Fibroblast of lung (primary cell): ENCODE measurements at places on chromosomes 3 and 15.

DNA sequence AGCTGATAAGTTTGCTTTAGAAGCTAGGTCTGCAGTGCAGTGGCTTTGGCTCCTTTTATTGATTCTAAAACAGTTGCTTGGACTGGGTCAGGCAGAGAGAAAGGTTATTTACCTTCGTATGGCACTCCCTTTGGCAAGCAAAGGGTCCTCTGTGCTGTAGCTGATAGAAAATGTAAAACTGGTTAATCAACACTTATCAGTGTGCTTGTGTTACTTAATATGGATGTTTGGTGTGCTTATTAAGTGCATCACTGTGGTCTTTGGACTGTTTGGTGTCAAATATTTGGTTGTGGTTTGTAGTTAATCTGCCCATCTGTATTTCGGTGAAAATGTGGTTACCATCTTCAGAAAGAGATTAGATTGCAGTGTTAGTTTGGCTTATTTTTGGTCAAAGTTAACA is 16.0 kb downstream of the UBE2E2 start:
- DNase-seq: peak; percentile 59

- DNase-seq: no peak
These were observed 567.7 kb downstream of the NAALADL2 start for GRCh38 chr3:175426805-175427204.

DNA sequence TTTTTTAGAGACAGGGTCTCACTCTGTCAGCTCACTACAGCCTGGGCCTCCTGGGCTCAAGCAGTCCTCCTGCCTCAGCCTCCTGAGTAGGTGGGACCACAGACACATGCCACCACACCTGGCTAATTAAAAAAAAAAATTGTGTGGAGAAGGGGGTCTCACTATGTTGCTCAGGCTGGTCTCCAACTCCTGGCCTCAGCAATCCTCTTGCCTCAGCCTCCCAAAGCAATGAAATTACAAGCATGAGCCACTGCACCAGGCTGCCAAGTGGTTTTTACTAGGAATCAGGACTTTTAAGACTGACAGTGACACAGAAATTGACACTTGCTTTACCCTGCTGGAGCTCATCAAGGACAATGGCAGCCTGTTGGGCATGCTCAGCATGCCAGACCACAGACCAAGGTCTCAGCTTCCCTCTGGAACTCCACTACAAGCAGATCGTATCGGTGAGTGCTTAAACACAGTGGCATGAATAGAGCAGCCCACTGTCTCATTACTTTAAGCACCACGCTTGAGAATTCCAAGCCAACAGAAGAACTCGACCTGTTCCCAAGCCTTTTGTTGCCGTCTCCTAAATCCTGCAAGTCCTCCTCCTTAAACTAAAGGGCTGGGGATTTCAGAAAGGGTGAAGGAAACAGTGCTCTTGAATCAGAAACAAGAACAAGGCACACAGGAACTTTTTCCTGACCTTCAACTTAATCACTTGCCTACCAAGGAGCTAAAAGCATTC is 41.4 kb downstream of the EOMES start:
- DNase-seq: peak; percentile 35

- DNase-seq: no peak
These were observed 591 bp downstream of the PROK2 start for GRCh38 chr3:71784201-71784913.

- peak; percentile 57 for DNase-seq
These were observed 721 bp downstream of the ADAMTS7 start for GRCh38 chr15:78810362-78811123.

DNA sequence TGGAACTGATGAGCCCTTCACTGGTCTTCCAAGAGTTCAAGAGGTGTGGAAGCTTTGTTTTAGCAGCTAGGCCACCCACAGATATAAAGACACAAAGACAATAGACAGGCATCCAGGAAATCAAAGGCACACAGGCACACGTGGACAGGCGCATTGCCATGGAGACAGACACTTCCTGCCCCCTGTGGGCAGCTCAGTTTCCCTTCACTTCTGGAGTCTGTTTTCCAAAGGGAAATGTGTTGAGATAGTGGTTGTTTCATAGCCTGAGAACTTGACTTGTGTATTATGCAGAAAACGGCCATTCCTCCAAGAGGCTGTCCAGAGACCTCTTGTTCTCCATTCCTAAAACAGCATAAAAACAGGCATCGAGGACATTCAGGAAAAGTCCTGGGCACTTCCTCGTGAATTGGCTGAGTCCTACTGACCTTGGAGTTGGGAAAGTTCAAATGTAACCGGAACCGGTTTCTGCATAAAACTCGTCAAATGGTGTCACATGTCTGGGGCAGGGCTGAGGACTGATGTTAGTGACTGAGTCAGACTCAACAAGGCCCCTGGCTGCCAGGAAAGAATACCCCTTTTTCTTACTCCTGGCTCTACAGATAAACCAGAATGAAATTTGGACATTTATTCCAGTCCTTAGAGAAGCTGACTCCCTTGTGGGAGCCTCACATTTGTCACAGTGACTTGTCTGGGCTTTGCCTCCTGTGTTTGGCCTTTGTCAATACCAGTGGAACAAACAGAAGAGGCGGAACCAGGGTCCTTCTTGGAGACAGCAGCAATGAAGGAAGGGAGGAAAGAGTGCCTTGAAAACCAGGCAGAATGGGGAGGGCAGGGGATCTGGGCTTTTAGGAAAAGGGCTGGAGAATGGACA is 1.3 kb downstream of the ALPK3 start:
- peak; percentile 17 for DNase-seq
